Fibroblast of upper back skin (primary cell): ENCODE measurements at places on chromosomes 5 and 9.

- DNase-seq = peak; percentile 23
These were observed 191.8 kb downstream of the PRR16 start for GRCh38 chr5:120655828-120656435.

DNA sequence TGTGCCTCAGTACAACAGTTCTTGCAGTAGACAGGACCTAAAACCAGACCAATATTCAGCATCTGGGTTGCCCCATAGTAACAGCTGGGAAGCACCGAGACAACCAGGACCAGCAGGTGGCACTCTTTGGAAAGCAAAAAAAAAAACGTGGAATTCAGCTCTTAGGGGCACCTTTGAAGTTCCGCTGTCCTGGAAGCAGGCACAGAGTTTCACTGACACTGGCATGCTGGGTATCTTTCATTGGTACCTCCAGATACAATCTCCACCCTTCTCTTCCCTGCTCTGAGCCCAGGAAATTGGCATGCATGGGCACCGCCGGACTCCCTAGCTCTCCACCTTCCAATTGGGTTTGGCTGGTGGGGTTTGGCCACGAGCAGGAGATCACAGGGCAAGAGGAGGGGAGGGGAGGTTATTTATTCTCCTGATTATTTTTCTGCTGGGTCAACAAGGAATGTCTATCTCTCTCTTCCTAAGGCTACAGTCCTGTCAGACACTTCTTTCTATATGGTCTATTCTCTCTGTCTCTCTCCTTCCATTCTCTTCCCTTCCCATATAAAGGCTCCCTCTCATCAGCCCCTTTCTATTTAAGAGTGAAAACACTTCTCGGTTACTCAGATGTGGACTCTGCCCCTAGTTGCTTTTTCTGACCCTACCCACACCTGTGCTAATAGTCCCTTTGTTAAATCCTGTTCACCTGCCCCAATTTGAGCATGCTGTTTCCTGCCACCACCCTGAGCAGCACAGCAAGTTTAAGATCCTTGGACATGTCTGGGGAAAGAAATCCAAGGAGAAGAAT lies 1.9 kb upstream of the IDNK start:
- DNase-seq = peak; percentile 34

DNA sequence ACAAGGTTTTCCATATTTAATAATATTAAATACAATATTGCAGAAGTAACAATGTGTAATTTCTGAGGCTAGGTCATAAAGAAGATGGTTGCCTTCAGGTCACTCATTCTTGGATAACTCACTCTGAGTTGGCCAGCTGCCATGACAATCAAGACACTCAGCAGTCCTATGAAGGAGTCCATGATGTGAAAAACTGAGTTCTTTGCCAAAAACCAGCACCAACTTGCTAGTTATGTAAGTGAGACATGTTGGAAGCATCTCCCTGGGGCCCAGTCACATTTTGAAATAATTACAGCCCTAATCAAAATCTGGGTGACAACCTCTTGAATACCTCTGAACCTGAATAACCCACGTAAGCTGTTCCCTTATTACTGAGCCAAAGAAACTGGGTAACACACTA lies 453.2 kb downstream of the CDH18 start:
- peak; percentile 57 for DNase-seq

GRCh38 chr9:133331641-133332380 lies 4.2 kb downstream of the SURF6 start:
- DNase-seq = no peak

GRCh38 chr9:134434894-134435506 lies 108.7 kb downstream of the RXRA start:
- peak; percentile 98 for DNase-seq

DNA sequence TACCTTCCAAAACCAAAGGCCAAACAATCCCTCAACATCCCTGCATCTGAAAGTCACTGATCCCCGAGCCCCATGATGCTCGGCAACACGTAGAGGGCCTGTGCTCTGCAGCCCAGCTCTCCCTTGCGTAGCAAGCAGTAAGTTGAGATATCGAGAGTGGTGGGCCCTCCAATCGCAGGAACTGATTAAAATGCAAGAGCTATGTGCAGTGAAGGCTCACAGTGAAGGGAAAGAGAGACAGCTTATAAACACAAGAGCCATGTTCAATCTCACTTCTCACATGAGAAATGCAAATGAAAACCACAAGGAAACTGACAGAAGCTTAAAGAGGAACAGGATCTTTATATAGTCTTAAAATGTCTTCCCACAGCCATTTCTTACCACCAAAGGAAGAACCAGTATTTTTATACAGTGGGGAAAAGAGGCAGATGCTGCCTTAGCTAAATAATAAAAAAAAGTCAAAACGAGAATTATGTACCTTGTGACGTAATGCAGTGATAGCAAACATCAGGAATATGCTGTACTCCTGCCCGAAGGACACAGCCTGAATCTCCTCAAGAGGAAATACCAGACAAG lies 24.6 kb downstream of the TTF1 start:
- no peak for DNase-seq

GRCh38 chr5:96292582-96293247 lies 140.3 kb downstream of the PCSK1 start:
- no peak for DNase-seq

GRCh38 chr5:142325725-142326479 lies 1.1 kb upstream of the SPRY4 start:
- DNase-seq = peak; percentile 86

DNA sequence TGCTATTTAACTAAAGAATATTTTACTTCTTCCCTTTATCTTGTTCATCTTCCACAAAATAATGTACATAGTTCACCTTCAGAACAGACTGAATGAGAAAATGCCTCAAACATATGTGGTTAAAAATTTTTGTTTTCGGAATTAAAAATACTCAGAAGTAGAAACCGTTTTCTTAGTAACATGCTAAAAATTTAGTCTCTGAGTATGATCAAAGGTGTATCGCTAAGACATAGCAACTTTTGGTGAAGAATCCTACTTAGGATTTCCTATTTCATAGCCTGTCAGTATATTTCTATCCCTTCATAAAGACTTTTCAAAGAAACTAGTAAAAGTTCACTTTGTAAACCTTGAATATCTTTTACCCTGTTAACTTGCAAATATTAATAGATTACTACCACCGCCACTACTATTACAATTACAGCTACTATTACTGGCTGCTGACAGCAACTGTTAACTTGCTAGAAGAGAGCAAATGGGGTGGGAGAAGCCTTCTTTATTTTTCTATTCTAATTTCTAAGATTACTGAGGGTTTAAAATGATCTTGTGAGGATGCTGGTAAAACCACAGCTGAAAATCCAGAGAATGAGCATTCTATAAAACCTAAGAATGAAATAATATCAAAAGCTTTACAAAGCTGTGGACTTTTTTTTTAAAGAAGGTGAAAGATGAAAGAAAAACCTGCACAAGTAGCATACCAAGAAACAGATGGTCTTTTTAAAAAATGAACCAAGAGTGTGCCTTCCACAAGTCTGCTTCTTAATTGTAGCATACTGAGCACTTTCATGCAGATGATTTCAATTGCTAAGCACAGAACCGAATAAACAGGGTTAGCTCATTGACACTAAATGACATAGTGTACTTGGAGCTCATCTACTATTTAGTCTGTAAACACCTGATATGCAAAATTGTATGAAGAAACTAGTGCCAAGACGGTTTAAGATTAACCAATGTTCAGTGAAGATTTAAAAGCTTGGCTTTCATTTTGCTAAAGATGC lies 246.3 kb upstream of the EFNA5 start:
- no peak for DNase-seq

GRCh38 chr9:117242082-117242481 lies 172.8 kb downstream of the ASTN2 start:
- DNase-seq = peak; percentile 2

DNA sequence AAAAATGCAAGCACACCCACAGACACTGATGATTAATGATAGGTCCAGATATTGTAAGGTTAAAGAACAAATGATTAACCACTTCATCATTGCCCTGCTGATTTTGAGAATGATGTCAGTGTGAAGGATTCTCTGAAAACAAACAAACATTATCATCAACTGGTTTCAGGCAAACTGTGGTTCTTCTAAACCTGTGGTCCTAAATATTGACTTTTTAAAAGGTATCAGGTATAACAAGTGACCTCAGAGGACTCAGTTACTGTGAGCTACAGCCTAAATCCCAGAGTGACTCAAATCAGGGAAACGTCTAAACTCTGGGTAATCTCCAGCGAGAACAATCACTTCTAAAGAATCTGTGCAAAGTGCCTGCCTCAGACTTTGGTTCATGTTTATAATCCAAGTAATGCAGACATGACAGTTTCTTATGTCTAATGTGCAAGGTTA lies 172.3 kb upstream of the CDH6 start:
- peak; percentile 4 for DNase-seq

DNA sequence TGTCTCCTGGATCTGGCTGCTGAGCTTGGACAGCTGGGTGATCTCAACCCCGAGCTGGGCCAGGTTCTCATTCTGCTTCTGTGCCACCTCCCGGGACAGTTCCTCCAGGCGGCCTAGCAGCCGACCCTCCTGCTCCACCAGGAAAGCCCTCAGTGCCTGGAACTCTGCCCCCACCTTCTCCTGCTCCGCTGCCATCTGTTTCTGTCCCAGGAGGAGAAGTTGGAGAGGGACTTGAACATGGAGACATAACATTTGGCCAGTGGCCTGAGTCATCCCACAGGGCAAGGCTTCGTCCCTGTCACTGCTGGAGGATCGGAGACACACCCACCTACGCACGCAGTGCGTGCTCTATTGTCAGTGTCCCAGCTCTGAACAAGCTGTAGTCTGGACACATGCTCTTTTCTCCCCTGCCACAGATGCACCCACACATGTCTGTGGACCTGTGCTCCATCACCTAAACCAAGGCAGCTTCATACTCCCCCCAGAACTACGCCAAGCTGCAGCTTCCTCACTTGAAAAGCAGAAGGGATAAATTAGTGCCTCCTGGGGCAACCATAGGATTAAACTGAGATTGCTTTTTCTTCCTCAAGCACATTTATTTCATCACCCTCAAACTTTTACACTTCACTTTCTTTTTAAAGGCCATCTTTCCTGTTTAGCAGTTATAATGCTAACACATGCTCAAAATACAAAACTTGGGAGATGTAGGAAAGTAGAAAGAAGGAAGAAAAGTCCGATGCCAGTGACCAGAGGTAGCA lies 4.9 kb downstream of the TRIM7 start:
- no peak for DNase-seq

- peak; percentile 2 for DNase-seq
These were observed 9.3 kb downstream of the OBP2B start for GRCh38 chr9:133199648-133200321.

DNA sequence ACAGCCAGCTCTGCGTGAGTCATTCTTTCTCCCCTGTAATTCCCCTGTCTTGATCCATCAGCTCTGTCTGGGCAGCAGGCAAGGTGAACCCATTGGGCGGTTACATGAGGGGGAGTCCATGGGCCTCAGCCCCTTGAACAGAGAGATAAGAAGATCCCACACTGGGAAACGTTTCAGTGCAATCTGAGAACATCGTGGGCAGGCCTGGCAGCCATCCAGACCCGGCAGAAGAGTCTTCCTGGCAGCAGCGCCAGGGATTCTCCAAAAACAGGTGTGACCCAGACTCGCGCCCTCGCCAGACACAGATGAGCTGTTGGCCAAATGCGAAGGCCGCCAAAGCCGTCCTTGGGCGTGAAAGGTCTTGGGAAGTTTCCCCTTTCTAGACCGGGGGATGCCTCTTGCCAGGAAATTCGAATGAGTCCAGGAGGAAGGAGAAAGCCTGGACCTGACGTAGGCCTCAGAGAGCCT lies 6.4 kb upstream of the SLC12A7 start:
- DNase-seq = peak; percentile 33

GRCh38 chr5:150078802-150079689 lies 7.3 kb downstream of the CSF1R start:
- no peak for DNase-seq

- DNase-seq = no peak
These were observed 111.6 kb upstream of the IQGAP2 start for GRCh38 chr5:76291305-76292077.

DNA sequence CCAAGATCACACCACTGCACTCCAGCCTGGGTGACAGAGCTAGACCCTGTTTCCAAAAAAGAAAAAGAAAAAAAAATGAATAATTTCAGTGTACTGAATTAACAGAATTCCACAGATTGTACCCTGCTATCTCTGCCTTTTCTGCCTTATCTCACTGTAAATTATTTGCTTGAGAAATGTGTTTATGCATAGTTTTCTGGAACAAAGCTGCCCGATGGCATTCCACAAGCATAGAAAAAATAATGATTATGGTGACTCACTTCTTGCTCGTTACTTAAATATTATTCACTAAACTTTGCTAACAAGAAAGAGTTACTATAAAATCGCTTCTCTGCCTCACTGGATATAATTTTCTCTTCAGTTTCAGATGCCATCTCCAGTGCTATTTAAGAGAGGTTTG lies 88.7 kb upstream of the FAM169A start:
- DNase-seq = no peak

DNA sequence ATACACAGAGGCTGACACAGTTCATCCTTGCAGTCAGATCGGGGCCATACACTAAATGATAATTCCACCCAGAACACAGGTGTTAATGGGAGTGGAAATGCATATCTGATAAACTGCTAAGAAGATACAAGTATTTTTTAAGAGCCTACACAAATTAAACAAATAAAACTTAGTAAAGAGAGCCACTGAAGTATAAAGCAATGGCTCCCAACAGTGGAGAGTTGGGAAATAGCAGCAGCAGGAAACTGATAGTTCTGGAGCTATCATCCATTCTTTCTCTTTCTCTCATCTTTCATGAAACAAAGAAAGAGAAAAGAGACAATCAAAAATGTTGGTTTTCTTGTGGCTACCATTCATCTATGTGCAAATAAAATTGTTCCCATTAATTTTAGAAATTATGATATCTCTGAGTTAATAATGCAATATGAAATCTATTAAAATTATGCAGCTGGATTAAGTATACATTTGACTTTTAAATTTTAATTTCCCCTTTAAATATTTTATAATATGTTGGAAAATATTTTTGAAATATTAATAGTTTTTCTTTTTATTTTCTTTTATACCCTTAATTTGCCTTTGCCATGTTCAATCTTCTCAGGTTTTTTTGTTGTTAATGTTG lies 120.8 kb downstream of the EMB start:
- no peak for DNase-seq

DNA sequence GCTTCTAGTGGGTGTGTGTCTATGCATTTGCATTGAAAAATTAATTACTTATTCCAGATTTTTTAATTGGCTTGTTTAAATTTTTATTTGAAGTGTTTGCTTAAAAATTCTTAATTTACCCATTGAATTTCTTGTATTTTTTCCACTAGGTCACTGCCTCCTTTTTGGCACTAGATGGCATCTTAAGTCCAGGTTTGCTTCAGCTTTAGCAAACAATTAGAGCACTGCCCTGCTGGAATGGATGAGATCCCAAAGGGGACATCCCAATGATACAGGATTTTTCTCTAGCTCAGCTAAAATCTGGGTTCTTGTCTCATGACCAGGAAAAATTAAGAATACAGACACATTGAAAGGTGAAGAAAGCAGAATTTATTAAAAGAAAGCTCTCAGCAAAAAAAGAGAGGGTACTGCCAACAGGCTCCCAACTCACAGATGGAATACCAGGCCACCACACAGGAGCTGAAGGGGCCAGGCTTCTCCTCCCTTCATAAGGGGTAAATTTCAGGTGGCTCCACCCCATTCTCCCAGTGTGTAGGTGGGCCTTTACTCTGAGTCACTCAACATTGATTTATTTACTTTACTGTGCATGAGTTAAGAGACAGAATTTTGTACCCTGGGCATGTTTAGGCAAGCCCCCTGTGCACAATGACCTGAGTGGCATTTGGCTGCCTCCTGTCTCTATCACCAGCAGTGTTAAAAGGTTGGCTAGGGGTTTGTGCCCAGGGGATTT lies 532.4 kb downstream of the ANXA1 start:
- peak; percentile 14 for DNase-seq
